ENCODE measurements at places on chromosomes 12 and 14.

GRCh38 chr14:75380656-75381055, 47.2 kb upstream of the JDP2 start:
- DNase-seq, result no peak

DNA sequence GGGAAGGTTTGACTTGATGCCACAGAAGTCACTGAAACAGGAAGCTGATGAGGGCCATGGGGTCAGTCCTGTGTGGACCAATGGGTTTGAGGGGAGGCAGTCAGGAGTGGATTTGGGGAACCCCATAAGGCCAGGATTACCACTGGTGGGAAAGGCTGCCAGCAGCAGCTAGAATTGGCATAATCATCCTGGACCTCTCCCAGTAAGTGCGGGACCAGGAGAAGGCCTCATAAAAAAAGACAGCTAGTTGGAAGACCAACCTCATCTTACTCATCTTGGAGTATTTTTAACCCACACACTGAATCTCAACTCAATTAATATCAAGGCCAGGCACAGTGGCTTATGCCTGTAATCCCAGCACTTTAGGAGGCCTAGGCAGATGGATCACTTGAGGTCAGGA, 22.7 kb downstream of the TBX3 start:
- no peak for DNase-seq

- no peak for DNase-seq
Measured at GRCh38 chr12:120928864-120929652, 24.9 kb upstream of the SPPL3 start.

DNA sequence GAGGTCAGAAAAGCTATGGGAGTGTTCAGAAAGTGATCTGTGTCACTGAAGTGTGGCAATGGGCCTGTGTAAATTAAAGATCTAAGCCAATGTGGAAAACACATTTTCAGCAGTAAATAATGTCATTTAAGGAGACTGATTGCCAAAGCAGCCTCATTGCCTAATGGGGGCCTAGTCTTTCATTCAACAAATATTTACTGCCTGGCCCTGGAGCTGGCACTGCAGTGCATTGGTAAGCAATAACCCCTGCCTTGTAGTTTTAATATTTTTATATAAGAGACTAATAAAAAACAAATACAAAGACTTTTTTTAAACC, 326.6 kb downstream of the BTG1 start:
- no peak for DNase-seq

DNA sequence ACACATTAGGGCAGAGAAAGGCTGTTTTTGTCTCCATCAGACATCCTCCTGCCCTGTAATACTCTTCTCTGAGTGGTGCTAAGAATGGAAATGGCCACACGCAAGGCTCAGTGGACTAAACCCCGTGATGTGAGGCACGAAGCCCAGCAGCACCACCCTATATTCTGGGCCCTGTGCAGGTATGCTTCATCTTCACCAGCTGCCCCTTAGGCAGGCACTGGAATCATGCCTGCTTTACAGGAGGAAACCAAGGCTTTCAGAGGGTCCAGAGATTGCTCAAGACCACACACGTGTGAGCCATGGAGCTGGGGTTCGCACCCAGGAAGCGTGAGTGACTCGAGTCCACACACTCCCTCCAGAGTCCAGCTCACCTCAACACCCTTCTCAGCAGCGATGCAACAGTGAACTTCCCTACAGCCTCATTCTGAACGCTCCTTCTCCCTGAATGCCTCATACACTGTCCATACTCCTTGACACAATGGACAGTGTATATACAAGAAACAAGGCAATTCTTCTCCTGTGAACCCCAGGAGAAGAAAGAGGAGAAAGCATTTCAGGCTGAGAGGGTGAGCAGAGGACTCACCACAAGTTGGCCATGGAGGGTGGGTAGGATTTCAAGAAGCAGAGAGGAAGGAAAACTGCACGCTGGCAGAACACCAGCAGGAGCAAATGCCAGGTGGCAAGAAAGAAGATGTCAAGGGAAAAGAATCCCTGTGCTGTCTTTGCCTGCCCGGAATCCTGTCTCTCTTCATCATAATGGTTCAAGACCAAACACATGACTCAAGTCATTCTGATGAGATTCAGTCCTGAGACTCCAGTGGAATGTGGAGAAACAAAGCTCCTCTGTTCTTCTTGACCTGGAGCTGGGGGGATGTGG, 39.1 kb downstream of the NT5DC3 start:
- DNase-seq, result no peak

GRCh38 chr12:84842406-84843013, 70.1 kb downstream of the SLC6A15 start:
- peak; percentile 44 for DNase-seq

- no peak for DNase-seq
Measured at GRCh38 chr12:27840229-27840999, 60.4 kb upstream of the MANSC4 start.

- no peak for DNase-seq
Measured at GRCh38 chr14:24938593-24938992, 111.4 kb downstream of the STXBP6 start.

DNA sequence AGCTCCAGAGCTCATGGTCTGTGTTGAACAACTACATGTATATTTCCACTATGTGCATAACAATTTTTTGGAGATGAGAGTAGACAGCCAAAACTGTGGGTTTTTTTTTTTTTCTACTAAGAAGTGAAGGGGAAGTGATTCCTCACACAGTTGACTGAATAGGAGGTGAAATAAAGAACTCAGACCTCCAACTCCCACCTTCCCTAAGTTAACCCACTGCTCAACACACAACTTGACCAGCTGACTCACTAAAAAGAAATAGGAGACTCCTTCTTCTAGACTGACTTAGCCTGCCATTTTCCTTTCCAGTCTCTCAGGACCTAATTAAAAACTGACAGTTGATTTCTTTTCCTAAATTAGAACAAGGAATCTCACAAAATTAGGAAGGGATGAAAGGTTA, 1.7 kb downstream of the M6PR start:
- DNase-seq, result no peak

GRCh38 chr14:63055631-63056030, 10.4 kb upstream of the KCNH5 start:
- no peak for DNase-seq

- DNase-seq, result no peak
Measured at GRCh38 chr12:94404854-94405253, 54.8 kb downstream of the CEP83 start.

DNA sequence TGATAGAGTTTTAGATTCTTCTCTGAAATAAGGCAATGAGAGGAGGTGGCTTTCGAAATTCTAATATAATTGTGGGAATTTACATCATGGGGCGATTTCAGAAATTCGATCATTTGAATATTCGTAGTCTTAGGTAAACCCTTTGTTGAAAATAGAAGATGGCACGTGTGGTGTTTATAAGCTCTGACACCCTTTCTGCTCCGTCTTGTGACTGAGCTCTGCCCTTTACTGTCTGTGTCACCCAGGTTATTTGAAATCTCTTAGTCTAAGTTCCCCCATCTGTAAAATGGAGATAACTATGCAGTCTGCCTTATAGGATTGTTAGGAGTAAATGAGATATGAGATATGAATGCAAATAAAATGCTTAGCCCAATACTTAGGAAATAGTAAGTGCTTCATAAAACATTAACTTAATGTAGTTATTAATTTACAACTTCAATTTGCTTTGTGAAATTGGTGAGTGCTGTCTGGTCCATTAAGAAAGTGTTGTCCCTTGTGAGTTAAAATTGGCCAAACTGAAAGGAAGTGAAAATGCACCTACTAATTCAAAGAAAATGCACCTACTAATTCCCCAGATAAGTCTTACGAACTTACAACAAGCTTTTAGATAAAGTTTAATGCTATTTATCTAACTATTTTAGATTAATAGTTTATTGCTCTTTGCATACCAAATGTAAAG, 1.5 kb downstream of the BMAL2 start:
- DNase-seq, result no peak

- no peak for DNase-seq
Measured at GRCh38 chr12:99455350-99456035, 192.1 kb upstream of the GARIN6 start.

- no peak for DNase-seq
Measured at GRCh38 chr14:96616161-96616721, 114.1 kb downstream of the PAPOLA start.

- DNase-seq, result no peak
Measured at GRCh38 chr14:75822522-75823141, 159.2 kb downstream of the TGFB3 start.

- DNase-seq, result no peak
Measured at GRCh38 chr12:31662176-31662849, 2.8 kb downstream of the ETFBKMT start.

GRCh38 chr12:40643506-40643905, 48.7 kb upstream of the CNTN1 start:
- DNase-seq, result no peak

GRCh38 chr12:24678436-24678835, 270.5 kb downstream of the BCAT1 start:
- DNase-seq, result no peak

GRCh38 chr12:119631930-119632678, 35.8 kb upstream of the PRKAB1 start:
- no peak for DNase-seq

GRCh38 chr14:85444635-85445034, 85.3 kb upstream of the FLRT2 start:
- no peak for DNase-seq

Data from fibroblast of the conjunctiva (primary cell).